DMS153 (cell line): ENCODE measurements at places on chromosomes 1 and 21.
A peak's percentile ranks its signal among the peaks of the same experiment; 100 is the strongest.

- DNase-seq = no peak
Measured at GRCh38 chr21:41402231-41402630, 23.8 kb upstream of the MX1 start.

DNA sequence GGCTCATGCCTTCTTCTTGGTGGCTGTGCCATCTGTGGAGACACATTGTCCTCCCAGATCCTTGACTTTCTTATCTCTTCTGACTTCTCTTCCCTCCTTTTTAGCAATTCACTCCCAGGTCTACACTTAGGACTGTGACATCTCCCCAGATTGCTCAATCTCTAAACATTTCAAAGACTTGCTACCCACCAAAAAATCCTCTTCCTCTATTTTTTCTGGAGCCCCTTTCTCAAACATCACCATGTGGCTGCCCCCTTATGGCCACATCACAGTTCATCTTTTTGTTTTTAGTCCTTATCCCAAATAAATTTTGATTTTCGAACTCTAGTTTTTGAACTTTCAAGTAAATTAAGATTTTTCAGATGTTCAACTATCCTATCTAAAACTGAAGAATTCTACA lies 148.6 kb upstream of the HOOK1 start:
- DNase-seq = no peak

DNA sequence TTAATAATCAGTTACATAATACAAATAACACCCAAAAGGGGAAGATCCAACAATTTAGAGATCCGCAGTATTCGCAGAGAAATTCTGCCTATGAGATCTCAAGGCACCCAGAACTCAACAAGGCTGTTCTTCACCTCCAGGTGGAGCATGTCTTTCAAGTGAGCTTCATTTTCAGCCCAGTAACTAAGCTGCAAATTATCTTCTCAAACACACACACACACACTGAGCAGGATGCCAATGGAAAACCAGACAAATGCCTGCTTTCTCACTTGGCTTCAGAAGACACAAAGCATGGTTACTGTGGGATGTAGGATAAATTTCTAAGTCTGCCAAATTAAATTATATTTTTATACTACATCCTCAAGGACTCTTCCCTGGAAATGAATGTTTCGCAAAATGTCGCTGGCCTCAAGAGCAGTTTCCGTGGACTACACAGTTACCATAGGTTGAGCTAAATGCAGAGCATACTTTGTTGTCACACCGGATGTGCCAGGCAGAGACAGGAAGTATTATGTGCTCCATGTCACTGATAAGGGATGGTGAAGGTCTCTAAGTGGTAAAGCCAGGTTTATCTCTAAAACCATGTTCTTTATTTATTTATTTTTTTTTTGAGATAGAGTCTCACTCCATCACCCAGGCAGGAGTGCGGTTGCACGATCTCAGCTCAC lies 30.3 kb downstream of the UBR4 start:
- peak; percentile 3 for DNase-seq

GRCh38 chr1:27569506-27570291 lies 34.2 kb downstream of the AHDC1 start:
- DNase-seq = no peak

DNA sequence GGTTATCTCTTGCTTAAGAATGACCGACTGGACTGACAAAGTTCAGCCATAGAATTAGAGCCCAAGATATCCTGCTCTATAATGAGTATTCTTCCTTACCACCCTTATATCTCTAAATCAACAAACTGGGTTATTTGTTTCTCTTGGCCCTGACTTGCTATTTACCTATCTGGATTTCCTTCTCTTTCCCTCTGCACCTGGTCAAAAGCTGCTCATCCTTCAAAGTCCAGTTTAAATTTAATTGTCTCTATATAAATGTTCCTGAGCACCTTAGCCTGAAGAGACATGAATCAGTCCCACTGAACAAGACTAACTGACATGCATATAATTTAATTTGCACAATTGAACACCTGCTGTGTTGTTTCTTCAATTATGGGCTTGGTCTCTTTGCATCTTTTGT lies 127.1 kb upstream of the KCNJ15 start:
- DNase-seq = peak; percentile 78

GRCh38 chr21:34983680-34984086 lies 65.4 kb downstream of the RUNX1 start:
- no peak for DNase-seq

DNA sequence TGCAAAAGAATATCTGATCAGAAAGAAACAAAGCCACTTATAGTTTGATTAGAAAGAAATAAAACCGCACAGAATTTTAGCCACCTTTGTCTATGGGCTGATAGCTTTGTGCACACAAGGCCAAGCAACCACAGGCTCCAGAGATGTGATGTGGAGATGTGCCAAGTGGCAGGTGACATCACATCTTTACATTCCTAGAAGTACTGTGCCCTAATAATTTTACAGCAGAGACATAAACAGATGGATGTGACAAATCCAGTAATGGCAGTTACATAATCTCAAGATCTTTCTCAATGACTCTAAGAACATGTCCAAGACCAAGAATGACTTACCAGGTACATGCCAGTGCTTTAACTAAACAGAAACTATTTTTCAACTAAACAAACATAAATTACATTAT lies 159.5 kb downstream of the LTN1 start:
- DNase-seq = no peak
